ENCODE measurements at places on chromosomes 11 and 22. TPM values are rescaled to one million over a fixed set of nuclear protein-coding genes. Genes with fewer than 3 reads are reported as not detected.

Gene VWCE
- total RNA-seq: 0.94 TPM

Gene NCAPH2
- total RNA-seq: 40.5 TPM

Gene GGTLC2
- total RNA-seq: not detected

Gene GSC2
- not detected for total RNA-seq

Gene MIOX
- not detected for total RNA-seq

Gene OR5B21
- not detected for total RNA-seq

Gene PRDM11
- total RNA-seq: 27.2 TPM

Gene TRIM66
- total RNA-seq: 12.9 TPM

GRCh38 chr22:22882033-22882717 is 5.4 kb upstream of the IGLL5 start:
- no peak for ATAC-seq

DNA sequence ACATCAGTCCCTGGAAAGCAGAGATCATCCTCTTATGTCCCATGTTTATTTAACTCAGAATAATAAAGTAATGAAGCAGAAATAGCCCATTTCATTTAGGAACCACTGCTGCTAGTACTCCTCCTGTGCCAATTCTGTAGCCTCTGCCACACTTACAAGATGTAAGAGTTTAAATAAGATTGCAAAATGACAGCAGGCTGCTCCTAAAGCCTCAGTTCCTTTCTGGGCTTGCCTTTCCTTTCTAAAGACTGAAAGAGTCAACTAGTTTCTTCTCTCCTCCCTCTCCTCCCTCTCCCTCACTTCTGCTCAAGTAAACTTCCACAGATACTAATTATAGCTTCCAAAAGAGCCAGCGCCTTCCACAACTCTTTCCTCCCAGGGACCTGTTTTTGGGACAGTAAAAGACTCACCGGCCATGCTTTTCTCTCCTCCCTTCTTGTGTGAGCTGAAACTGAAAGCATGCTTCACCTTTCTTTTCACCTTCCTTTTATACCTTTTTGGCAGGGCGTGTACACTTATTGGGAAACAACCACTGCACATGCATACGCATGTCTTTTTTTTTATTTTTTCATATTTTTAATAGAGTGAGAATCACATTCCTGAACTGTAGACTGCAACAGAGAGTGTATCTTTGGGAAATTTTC is 26.1 kb upstream of the CARD16 start:
- ATAC-seq: no peak

DNA sequence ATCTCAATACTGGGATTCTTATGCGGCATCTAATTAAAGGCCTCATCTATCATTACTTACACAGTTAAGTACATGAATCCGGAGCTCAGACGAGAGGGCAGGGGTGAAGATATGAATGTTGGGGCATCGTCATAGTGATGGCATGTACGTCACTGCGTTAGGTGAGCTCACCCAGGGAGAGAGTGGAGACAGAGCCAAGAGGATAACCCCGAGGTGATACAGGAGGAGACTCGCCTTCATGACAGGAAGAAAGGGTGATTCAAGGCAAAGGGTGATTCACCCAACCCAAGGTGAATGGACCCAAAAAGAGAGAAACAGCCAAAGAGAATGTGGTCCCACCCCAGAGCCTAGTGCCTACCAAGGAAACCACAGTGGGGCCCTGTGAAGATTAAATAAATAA is 132.9 kb upstream of the BLID start:
- no peak for ATAC-seq

DNA sequence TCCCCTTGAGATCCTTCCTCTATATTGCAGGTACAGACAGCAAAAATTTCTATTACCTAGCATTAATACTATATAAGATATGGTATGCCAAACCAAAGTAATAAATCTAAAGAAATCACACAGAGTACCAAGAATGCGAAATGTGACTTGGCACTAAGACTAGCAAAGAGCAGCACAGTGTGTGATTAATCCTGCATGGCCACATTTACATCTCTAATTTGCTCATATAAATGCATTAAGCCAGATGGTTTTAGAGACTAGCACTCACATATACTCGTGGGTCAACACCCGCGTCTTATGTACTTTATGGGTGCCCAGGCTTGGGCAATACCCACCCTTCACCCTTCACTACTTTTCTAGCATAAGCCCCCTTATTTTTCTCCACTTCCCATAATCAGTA is 213.2 kb downstream of the TTC28 start:
- ATAC-seq: no peak

GRCh38 chr11:67665541-67666302 is 8.7 kb downstream of the ALDH3B2 start:
- no peak for ATAC-seq

- ATAC-seq: peak; percentile 82
Observed at GRCh38 chr11:67996622-67997474, 7.0 kb downstream of the UNC93B1 start.

DNA sequence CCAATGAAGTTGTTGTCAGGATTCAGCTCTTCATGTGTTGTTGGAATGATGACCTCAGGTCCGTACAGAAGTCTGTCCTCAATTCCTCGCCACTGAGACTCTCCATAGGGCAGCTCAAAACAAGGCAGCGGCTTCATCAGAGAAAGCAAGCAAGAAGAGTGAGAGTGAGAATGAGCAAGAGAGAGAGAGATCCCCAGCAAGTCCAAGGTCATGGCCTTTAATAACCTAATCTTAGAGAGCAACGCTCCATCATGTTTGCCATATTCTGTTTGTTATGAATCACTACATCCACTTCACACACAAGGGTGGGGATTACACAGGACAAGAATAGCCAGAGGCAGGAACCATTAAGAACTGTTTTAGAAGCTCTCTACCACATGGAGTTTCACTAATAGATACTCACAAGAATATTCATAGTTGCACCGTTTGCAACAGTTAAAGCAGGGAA is 23.3 kb upstream of the MMP7 start:
- no peak for ATAC-seq

- no peak for ATAC-seq
Observed at GRCh38 chr22:20782596-20783299, 8.8 kb downstream of the SERPIND1 start.

DNA sequence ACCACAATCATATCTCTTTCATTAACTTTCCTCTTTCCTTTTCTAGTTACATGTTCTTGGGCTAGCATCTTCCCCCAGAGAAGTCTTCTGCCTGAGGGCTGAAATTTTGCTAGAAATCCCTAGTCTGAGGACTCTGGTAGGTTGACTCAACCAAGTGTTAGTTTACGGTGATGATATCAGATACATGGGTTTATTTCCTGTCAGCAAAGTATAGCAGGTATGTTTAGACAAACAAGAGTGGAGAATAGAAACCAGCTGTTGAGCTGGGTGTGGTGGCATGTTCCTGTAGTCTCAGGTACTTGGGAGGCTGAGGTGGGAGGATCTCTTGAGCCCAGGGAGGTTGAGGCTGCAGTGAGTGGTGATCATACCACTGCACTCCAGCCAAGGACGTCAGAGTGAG is 11.2 kb downstream of the FOLR1 start:
- ATAC-seq: no peak

DNA sequence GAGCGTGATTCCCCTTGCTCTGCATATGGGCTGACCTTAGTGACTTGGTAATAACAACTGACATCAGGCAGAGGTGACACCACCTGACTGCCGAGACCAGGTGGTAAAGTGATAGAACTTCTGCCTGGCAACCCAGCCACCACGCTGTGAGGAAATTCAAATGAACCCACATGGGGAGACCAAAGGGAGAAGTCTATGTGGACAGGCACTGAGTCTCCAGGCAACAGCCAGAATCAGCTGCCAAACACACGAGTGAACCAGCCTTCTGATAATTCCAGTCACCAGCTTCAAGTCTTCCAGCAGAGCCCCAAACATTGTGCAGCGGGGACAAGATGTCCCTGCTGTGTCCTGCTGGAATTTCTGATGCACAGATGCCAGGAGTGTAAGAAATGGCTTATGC is 29.7 kb downstream of the SPATA19 start:
- no peak for ATAC-seq

DNA sequence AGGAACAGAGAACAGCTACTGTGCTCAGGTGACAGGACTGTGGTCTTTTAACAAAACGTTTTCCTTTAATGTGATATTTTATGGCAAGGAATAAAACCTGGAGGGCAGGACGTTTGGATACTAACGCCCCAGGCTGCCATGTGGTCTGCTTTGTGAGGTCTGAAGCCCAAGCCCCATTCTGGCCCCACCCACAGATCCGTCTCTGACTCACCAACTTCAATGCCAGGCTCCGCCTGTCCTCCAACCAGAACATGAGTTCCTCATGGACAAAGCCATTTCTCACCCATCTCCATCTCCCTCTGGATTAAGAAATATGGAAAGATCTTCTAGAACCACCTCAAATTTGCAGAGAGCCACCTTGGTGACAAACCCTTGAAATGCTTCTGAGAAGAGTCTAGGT is 148.8 kb downstream of the CRYBB2 start:
- no peak for ATAC-seq

DNA sequence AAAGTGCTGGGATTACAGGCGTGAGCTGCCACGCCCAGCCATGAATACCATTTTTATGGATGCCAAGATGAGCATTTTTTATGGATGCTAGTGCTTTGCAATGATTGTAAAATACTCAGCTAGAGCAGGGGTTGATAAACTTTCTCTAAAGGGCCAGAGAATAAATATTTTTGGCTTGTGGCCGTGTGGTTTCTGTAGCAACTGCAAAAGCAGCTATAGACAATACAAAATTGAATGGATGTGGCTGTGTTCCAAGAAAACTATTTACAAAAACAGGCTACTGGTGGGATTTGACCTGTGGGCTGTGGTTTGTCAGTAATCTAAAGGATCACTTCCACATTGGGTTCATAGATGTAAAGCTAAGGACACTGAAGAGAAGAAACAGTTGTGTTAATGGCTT is 56.0 kb downstream of the COMMD9 start:
- no peak for ATAC-seq

Measured in gastroesophageal sphincter (tissue), 4 donors.